ENCODE measurements at places on chromosomes 3 and 15.
A peak's percentile ranks its signal among the peaks of the same experiment; 100 is the strongest.

DNA sequence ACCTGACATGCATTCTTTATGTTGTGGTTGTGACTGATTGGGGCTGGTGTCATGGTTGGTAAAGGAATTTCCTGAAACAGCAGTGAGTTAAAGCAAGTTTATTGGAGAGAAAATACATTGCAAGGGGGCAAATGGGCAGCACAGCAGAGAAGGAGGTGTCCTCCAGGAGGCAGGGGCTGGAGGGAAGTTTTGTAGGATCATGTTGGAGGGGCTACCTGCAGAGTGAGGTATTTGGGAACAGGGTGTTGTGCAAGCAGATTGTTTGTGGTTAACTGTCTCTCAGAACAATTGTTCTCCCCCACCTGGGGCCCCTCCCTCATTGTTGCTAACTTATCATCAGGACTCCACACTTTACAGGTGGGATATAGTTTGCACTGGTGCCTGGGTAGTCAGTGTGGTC is 196.0 kb downstream of the NSUN3 start:
- DNase-seq: no peak

GRCh38 chr3:113255100-113255853 is 43.9 kb downstream of the BOC start:
- DNase-seq: no peak

DNA sequence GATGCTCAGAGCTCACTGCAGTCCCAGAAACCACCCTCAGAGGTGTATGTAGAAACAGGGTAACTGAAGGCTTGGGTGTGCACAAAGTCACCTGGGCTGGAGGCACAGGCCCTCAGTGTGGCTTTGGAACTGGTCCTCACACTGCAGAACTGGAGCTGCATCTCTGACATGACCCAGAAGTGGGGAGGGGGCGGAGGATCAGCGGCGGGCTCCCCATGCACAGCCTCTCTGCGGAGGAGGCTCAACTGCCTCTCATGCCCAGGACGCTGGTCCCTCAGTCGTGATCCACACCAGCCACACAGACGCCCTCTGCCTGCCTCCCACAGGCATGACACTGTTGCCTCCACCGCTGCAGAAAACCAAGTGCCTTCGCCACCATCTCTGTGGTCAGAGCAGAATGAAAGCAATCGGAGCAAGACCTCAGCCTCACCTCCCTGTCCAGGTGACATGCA is 73.7 kb downstream of the TM2D3 start:
- DNase-seq: no peak

- DNase-seq: peak; percentile 77
These were observed 28.1 kb downstream of the NR1I2 start for GRCh38 chr3:119810018-119810435.

GRCh38 chr3:72155391-72156064 is 370.6 kb upstream of the PROK2 start:
- DNase-seq: no peak

DNA sequence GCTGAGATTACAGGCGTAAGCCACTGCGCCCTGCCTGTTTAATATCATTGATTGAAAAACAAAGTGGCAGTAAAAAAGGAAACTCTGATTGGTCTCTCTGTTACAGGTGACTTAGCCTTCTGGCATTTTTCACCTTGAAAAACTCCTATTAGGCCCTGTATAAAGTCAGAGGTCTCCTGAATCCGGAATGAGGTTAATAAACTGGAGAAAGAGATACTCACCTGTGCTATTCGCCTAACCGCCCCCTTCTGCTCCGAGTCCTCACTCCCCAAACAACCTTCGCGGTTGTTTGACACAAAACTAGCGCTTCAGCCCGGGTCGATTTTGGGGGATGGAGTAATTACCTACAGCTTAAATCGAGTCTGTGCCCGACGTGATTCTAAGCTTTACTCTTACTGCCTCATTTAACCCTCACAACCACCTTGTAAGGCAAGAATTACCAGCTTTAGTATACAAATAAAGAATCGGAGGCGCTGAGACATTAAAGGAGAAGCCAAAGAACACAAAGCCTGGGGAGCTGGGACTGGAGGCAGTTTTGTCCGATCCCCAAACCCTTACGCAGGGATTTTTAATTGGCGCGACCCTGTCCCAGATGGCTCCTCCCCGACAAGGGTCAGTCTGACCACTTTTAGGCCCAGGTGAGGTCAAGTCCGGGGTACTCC is 441 bp downstream of the CEP70 start:
- DNase-seq: no peak

GRCh38 chr15:46768287-46768686 is 949.0 kb upstream of the SEMA6D start:
- DNase-seq: no peak

GRCh38 chr3:52246728-52247408 is 1.3 kb downstream of the PPM1M start:
- no peak for DNase-seq

GRCh38 chr3:78725703-78726246 is 1042.0 kb downstream of the ROBO1 start:
- no peak for DNase-seq

DNA sequence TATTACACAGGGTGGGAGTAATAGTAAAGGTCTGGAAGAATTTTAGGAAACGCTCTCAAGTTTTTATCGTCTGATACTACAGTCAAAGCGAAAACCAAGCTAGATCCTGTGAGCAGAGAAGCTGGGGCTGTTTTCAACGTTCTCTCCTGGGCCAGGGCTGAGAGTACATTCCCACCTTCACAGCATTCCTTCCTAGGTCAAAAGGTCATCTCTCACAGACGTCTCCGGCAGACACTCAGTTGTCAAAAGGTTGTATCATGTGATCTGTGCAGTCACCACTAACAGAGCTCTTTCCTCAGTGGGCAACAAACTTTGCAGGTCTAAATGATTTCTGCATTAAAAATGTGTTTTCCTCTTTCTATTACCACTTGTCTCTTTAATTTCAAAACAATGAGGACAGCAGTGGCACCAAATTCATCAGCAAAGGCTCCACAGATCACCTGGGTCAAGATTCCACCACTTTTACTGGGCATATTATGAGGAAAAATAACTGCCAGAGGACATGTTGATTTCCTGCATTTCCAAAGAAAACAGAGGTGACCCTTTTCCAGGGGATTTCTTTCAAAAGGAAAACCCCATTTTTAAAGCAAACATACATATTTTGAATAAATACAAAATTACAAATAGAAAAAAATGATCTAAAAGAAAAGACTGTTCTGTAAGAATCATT is 41.9 kb downstream of the MEIS2 start:
- DNase-seq: no peak

DNA sequence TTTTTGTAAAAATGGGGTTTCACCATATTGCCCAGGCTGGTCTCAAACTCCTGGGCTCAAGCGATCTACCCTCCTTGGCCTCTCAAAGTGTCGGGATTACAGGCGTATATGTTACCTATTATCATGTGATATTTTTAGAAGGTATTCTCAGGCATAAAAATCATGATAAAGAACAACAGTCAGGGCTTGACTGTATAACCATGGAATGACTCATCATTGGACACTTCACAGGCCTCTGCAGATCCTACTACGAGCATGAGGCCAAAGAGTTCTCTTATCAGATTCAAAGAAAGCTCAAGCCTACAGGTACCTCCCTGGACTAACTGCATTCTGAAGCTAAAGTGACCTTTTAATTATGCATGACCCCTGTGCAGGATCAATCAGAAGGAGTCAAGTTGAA is 91.7 kb upstream of the PRICKLE2 start:
- no peak for DNase-seq

GRCh38 chr3:42732196-42732828 is 29.7 kb upstream of the HHATL start:
- DNase-seq: no peak

Data from stimulated activated CD4-positive, alpha-beta T cell treated with anti-CD3 and anti-CD28 coated beads, Interleukin-4, amount 100 ng/mL, for 4 hours (primary cell).